ENCODE measurements at places on chromosomes 13 and 19.

DNA sequence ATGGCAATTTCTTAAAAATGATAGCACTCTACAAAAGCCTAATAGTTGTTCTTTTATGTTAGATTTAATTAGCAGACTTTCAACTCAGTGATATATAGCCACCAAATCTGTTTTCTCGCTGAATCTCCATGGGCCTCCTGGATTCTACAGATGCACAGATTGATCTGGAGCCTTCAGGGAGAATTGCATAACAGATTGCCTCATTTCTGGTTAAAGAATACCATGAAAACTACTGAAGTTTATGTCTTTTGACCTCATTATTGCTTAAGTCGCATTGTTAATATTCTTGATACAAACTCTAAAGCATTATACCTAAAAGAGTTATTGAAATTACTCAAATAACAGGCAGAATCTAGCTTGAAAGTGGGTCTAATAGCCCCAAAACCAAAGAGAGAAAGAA, 53.7 kb upstream of the PRR20A start:
- no peak for DNase-seq

- peak; percentile 77 for DNase-seq
Measured at GRCh38 chr13:22925881-22926747, 254.7 kb upstream of the SGCG start.

DNA sequence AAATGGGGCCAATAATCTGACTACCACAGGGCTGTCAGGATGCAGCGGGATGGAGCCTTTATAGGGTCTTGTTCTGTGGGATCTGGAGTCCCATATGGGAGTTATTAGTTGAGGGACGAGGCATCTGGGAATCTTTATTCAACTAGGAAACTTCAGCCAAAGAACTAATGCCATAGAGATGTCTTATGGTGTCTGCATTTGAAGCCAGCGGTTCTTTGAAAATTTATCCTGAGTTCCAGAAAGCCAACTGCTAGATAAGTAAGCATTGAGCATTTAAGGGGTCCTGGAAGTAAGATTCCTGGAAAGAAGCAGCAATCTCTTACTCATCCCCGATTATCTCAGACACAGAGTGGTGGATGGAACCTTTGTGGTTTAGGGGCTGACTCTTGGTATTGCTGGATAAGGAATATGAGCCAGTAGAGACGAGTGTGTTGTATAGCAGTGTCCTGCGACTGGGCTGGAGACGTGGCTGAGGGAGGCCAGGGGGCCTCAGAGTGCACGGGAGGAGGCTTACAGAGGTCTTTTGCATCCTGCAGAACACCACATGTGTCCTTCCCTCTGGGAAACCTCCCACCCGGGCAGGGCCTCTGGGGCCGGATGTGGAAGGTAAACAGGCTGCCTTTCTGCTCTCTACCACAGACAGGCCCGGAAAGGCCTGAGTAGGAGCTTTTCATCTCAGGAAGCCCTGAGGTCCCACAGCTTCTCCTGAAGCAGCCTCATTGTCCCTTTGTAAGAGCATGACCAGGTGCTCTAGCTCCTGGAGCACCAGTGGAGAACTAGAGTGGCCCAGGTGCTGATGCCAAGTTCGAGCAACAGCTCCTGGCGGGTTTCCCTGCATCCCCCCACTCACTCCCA, 28.8 kb downstream of the ACTN4 start:
- no peak for DNase-seq

GRCh38 chr19:35008891-35009341, 8.8 kb downstream of the GRAMD1A start:
- no peak for DNase-seq

DNA sequence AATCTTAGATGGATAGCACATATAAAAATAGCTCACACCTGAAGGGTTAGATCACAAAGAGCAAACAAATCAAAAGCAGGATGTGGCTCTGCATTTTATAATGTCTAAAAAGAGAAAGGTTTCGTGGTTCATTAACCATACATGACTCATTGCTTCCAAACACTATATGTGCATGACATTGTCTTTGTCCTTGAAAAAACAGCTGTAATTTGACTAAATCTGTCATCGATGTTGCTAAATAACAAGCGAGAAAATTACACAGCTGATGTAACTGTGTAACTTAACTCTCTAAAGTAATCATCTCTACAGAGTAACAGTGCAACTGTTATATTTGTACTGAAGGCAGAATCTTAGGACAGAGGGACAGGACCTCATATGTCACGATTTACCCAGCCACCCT, 383.1 kb upstream of the GPC6 start:
- DNase-seq = no peak

DNA sequence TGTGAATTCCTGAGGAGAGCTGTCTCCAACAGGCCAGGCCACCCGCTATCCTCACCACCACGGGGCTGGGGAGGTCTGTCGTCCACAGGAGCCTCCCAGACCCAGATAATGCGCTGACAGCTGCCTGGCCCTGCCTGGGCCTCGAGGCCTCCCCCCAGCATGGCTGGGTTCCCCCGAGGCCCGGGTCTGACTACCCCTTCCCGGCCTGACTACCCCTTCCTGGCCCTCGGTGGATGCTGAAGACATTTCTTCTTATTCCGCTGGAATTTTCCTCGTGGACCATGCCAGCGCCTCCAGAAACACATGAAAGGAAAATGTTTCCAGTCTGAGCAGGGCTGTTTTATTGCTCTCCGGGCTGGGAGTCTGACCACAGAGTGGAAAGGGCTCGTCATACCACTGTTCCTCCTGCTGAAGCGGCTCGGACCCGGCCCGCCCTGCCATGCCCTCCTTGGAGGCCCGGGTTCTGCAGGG, 16.8 kb upstream of the COMP start:
- DNase-seq = no peak

DNA sequence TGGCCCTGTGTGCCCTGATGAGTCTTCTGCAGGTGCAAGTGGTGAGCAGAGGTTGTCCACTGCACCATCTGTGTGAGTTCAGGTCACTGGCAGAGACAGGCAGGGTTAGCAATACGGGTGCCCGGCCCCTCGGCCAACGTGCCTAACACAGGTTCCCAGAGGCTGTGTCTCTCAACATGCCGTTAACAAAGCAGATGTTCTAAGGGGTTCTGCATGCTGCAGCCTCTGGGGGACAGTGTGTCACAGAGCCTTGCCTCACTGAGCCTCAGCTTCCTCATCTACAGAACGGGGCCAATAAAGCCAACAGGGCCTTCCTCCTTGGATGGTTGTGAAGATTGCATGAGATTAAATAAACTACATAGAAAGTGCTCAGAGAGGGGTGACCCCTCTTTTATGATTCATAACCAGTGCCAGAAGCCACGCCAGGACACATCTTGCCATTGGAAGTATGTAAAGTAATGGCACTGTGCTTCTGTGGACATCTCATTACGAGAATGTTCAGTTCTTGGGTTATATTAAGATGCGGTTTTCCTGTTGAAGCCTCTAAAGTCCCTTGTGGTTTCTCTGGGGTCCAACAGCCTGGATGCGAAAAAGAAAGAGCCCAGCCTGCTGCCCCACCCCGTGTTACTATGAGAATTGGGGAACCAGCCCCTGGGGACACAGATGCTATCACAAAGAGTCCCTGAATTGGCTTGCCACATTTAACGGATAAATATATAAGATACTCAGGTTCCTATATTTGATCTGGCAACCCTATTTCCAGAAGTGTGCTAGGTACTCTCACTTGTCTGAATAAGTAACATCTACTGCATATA, 11.2 kb upstream of the ARHGEF18 start:
- no peak for DNase-seq

DNA sequence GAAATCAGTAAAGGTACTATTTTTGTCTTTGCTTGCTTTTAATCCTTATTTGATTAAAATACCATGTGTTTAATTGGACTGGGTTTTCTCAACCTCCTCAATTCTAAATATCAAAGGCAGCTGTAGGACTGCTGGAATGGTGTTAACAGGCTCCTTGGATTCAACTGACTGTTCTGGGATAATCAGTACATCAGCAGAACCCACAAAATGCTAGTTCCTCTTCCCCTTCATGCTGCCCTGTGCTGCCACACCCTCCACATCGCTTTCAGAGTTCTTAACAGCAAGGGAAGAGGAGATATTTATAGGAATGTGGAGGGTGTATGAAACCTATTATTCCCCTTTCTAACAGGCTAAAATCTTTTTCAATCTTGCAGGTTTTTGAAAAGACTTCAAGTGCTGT, 82.4 kb downstream of the KCTD12 start:
- no peak for DNase-seq

DNA sequence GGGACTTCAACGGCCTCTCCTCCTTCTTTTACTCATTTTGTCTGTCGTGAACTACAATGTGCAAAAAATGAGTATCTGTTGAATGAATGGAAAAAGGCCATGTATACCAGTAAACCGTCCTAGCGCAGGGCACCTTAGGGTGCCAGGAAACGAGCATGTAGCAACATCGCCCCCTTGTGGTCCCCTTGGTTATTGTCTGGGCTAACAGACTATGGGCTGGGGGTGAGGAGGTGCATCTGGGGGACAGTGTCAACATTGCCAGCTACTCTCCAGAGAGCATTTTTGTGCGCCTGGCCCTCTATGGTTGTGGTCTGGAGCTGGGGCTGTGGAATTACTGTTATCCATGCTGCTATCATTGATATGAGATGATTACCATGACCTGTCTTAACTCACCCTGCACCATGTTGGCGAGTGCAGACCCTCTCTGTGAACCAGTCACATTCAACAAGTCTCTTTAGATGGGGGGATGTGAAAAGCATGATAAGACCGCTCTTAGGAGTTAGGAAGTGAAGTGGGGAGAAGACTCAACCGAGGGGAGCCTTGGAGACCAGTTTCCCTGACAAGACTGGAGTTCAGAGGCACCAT, 22.8 kb upstream of the SIGLEC11 start:
- no peak for DNase-seq

Measured in right lung (tissue), 10 donors.